Fibroblast of lung (primary cell): ENCODE measurements at places on chromosomes 16 and 17. TPM values are rescaled to one million over a fixed set of nuclear protein-coding genes. Genes with fewer than 3 reads are reported as not detected.

GRCh38 chr16:66503612-66504011, 46.3 kb downstream of the TK2 start:
- DNase-seq: no peak

DNA sequence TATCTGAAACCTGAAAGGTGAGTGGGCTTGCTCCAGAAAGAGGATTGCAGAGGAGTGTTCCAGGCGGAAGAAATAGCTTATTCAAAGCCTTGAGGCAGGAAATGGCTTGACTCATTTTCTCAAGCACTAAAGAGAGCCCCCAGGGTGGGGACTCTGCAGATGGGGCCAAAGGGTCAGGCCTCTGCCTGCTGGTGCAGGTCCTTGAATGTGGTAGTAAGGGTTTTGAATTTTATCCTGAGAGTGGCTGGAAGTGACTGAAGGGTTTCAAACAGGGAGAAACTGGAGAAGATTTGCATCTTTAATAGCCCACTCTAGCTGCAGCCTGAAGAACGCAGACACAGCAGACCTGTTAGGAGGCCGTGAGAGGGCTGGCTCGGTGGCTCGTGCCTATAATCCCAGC, 144.4 kb downstream of the CCT6B start:
- no peak for DNase-seq

GRCh38 chr17:77373299-77374169, 232.8 kb downstream of the SEC14L1 start:
- DNase-seq: no peak

- DNase-seq: no peak
Measured at GRCh38 chr16:87576171-87576570, 26.1 kb upstream of the JPH3 start.

DNA sequence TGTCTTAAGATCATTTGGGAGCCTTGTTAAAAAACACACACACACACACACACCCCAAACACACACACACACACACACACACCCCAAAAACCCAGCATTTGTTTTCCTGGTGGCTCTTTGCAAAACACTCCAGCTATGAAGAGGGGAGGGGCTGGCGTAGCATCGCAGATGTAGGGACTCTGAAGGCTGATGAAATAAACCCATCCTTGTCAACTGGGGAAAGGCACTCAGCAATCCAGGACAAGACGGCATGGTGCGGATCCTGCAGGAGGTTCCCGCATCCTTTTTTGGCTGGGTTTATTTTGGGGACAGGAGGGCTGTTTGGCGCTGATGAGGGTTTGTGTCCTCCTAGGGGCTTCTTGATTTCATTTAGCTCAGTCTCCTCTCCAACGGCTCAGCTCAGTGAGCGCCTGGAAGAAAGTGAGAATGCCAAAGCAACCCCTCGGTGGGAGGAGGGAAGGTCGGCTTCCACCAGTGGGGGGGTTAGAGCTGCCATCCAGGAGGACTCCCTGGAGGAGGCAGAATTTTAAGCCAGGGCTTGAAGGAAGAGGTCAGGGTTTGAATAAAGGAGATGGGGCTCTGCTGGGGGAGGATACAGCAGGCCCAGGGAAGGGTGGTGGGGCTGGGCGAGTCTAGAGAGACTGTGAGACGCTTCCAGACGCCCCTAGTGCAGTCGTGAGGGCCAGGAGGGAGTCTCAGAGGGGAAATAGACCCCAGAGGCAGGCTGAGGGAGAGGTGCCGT, 12.4 kb upstream of the GSE1 start:
- DNase-seq: no peak

GRCh38 chr16:14438256-14438655, 191.8 kb downstream of the PARN start:
- DNase-seq: no peak

DNA sequence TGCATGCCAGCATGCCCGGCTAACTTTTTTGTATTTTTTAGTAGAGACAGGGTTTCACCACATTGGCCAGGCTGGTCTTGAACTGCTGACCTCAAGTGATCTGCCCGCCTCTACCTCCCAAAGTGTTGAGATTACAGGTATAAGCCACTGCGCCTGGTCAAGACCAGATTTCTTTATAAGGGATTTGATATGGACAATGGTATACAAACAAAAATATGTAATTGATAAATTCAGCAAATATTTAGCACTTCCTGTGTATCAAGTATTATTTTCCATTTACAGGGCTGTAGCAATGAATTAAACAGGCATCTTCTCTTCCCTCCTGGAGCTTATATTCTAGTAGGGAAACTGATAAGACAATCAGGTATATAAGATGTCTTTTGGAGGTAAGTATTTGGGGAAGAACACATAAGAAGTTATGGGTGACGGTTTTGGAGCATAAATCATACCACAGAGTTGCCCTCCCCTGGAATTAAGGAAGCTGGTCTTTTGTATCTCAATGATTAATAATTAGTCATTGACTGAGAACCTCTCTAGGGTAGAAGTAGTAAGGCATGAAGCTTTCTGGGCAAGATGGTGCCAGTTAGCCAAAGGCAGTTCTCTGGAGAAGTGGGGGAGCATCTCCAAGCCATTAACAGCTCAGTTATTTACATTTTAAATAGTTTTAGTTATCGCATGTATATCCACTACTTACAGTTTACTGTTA, 35.8 kb downstream of the TANC2 start:
- DNase-seq: no peak

The KRTAP2-3 gene
- not detected in 2 replicates for total RNA-seq

The PLLP gene
- total RNA-seq: not detected in 2 replicates

The TMEM97 gene
- total RNA-seq: 16.9 and 43.6 TPM in 2 replicates

The CCDC43 gene
- total RNA-seq: 34.7 and 35.2 TPM in 2 replicates

The TP53TG3 gene
- 0.17 TPM in 1 of 2 replicates, not detected in the other for total RNA-seq
